ENCODE measurements at places on chromosomes 4 and X.

- no peak for DNase-seq
These were observed 286.4 kb downstream of the PRDM5 start for GRCh38 chr4:120636120-120636630.

GRCh38 chrX:12496343-12496742 lies 294.9 kb upstream of the PRPS2 start:
- no peak for DNase-seq

- DNase-seq, result no peak
These were observed 423.3 kb downstream of the RAPGEF2 start for GRCh38 chr4:159526172-159526571.

GRCh38 chr4:109989044-109989443 lies 76.4 kb downstream of the EGF start:
- peak; percentile 3 for DNase-seq

DNA sequence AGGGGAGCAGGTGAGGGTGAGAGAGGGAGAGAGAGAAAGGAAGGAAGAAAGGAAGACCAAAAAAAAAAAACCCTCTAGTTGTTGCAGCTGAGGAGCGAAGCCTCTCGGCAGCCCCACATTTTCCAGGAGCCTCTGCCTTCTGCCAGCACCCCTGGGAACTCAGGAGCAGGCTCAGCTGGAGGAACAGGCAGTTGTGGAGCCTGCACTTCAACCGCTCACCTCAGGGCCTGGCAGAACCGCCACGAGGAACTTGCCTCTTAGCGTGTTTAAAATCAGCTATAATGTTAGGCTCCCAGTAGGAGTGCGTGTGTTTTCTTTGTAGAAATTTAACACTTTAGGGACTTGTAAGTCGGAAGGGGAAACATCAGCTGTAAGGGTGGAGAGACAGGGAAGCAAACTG lies 65.7 kb downstream of the SEL1L3 start:
- no peak for DNase-seq

DNA sequence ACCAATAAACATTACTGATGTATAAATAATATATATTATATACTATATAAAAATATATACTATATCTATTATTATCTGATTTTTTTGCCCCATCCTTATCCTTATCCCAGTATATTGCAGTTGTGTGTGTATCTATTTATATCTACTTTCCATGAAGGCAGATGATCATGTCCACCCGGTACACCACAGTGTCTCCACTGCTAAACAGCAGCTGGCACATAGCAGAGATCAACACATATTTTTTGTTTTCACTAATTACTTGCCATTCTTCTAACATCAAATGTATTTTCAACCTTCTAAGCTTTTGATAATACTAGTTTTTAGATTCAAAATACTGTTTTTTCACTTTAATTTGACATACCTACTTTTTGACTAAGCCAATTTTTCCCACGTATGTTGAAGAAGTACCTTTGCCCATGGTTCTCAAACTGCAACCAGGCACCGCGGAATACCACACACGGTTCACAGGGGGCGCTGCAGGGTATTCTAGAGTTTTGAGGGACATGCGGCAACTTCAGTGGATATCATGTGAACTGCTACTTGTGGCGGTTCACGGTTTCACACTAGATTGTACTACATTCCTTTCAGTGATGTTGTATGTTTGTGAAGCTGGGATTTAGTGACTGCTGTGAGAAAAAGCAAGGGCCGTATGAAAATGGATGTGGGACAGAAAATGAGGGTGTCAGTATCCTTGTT lies 182.5 kb upstream of the NPY2R start:
- DNase-seq, result no peak

DNA sequence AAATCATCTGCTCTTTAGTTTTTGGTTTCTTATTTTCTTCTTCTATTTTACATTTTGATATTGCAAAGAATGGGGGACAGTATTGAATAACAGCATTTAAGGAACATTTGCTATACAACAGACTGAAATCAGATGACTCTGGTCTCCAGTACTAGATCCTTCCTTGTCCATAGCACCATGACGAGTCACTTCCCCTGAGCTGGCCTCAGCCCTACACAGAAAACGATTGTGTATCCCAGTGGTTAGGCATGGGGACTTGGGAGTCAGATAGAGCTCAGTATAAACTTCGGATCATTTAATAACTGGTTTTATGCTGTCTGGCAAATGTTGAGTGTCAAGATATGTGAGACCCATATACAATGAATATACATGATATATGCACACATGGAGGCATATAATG lies 44.7 kb upstream of the BEX4 start:
- no peak for DNase-seq

DNA sequence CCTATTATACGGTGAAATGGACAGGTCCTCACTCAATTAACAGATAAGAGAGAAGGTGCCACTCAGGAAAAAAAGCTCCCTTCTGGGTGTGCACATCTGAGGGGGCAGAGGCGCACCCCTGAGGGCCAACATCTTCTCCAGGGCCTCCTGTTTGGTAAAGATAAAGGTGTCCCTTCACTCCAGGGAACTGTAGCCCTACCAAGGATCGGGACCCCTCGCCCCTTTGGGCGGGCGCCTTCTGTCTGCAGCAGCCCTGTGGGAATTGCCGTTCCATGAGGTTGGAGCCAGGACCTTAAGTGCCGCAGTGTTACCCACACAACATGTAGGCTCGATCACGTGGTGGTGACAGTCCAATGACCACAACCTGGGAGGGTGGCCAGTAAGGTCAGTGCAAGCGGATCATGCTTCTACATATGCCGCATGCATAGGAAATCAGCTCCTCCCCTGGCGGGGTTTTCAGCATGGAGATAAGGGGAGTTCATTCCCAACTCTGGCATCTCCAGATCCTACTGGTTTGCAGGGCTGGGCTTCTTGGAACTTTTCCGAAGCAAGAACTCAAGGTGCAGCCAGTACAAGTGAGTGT lies 253.3 kb downstream of the EVC2 start:
- no peak for DNase-seq

- peak; percentile 57 for DNase-seq
These were observed 571.9 kb upstream of the LCORL start for GRCh38 chr4:18593297-18594002.

DNA sequence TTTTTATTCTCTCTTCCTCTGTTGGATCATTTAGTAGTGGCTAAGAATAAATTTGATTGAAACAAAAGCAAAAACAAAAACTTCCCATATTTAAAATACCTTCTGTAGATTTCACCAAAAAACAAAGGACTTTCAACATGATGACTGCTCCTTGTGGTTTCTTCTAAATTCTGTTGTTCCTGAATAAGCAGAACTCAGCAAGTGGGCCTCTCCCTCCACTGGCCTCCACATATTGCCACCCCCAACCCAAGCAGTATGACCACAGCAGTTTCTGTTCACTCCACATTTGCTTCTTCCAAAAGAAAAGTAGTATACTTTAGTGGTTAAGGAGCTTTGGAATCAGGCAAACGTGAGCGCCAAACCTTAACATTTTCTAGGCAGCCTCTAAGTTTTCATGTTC lies 114.7 kb downstream of the COX18 start:
- no peak for DNase-seq

- DNase-seq, result no peak
These were observed 169.7 kb downstream of the MAB21L2 start for GRCh38 chr4:150751648-150752047.

DNA sequence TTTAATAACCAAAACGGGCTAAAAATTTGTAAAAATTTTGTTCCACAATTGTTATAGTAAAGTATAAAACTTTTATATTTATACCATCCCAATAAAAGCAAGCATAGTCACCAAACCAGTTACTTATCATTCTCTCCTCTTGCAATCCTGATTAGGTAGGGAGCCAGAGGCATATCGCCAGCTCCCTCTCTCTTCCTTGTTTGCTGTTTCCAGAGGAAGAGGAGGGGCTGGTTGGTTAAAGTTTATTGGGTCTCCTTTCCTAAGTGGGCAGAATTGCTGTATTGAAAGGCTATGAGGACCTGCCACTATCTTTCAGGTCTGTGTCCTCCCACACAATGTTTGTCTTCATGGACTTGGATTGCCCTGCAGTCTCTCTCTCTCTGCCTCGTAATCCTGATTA lies 29.6 kb upstream of the BBS12 start:
- no peak for DNase-seq

GRCh38 chr4:87805971-87806370 lies 6.6 kb downstream of the IBSP start:
- DNase-seq, result no peak

DNA sequence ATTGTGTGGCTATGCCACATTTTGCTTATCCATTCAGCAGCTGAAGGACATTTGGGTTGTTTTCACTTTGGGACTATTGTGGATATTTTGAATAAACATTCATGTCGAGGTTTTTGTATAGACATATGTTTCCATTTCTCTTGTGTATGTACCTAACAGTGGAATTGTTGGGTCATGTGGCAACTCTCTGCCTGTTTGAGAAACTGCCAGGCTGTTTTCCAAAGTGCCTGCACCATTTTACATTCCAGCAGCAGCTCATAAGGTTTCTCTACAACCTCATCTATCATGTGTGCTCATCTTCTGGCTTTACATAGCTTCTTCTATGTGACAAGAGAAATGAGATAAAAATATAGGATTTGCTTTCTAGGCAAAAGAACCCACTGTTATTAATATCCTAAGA lies 29.5 kb upstream of the TSPAN5 start:
- no peak for DNase-seq

DNA sequence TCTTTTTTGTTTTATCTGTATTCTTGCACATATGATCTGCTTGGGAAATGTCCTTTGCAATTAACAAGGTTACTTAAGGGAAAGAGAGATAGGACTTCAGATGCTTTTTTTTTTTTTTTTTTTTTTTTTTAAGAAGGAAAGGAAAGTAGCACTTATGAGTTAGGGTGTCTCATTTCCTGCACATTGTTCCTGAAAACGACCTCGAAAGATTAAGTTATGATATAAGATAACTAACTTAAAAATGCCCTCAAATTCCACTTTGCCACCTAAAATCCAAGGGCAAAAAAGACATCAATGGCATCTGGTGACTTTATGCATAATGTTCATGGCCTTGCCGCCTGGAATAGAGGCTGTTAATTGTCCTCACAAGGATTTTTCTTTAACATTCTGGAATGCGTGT lies 44.9 kb downstream of the PCDH7 start:
- no peak for DNase-seq

DNA sequence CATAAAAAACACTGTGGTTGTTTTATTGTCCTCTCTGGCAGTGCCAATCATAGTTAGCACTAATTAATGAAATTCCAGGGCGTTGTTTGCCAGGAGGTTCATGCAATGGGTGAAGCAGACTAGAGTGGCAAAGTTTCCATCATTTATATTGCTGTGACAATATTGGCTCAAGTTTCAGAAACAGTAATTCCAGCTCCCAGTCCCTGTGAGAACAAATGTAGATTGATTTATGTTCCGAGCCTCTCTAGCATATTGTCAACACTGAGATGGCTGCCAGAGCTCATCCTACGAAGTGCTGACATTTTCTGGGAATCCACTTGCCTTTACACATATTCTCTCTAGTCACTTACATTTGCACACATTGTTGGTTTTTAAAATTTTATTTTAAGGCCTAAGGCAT lies 440.0 kb upstream of the IGFBP7 start:
- DNase-seq, result no peak

- DNase-seq, result peak; percentile 78
These were observed 28.2 kb upstream of the TCEAL4 start for GRCh38 chrX:103556963-103557612.

DNA sequence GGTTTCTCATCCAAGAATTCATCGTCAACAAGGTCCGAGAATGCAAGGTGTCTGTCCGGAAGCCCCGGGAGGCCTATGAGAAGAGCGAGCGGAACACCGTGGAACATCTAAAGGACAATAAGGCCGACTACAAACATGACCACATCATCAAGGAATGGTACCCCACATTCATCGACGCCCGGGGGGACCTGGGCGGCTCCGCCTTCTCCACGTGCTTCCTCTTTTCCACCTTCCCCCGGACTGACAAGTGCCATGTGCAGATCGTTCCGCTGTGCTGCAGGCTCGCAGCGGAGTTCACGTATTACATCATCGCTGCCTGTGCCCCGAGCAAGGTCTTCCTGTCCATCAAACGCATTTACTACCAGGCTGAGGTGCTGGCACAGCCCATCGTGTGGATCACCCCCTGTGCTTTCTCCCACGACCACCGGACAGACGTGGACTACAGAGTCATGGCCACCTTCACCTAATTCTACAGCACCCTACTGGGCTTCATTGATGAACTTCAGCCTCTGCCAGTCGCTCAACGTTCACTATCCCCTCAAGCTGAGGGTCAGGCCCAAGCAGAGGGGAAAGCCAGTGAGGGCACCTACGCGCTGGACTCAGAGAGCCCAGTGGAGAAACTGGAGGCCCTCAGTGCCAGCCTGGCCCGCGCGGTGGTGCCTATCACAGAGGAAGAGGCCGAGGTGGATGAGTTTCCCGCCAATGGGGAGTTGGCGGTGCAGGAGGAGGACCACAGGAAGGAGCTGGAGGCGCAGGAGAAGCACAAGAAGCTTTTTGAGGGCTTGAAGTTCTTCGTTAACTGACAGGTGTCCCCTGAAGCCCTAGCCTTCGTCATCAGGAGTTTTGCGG lies 125.9 kb upstream of the PABPC4L start:
- no peak for DNase-seq

DNA sequence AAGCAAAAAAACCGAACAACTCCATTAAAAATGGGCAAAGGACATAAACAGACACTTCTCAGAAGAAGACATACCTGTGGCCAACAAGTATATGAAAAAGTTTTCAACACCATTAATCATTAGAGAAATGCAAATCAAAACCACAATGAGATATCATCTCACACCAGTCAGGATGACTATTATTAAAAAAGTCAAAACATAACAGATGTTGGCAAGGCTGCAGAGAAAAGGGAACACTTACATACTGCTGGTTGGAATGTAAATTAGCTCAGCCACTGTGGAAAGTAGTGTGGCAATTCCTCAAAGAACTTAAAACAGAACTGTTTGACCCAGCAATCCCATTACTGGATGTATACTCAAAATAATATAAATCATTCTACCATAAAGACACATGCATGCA lies 436.3 kb downstream of the KLHL13 start:
- DNase-seq, result no peak

GRCh38 chr4:66404141-66404540 lies 733.9 kb upstream of the EPHA5 start:
- no peak for DNase-seq

DNA sequence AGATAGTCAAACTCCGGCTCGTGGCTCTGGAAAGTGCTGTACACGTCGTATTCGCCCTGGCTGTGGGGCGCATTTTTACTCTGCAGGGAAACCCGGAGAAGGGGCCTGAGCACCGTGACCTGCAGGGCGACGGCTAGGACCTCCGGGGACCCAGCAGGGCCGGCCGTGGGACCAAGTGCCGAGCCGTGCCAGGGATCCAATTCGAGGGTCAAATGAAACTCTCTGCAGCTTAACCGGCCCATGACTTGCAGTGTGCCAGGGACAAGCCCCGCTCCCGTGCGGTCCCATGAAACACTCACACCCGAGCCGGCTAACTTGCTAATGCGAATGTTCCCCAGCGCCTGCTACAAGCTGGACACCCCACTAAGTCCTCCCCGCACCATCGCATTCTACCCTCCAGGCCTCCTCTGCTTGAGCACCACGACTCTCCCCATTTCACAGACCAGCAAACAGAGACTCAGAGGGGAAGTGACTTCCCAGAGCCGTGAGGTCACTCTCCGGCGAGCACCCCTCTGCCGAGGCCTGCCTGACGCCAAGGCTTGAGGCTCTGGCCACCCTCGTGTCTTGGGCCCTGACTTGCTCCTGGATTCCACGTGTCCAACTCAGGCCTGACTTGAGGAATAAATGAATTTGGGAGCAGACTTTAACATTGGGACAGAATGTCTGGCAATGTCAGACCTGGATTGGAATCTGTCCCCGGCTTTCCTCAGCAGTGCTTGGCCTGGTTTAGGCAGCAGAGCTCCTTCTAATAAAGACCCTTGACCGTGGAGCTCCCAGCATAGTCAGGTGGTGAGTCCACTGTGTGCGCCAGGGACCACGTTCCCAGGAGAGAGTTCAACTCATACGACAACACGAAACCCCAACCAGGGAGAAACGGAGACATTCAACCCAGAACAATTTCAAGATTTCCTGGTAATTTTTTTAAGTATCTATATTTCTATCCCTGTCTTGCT lies 93.6 kb downstream of the PPP2R2C start:
- no peak for DNase-seq
